ENCODE measurements at places on chromosomes 6 and 20. TPM values are rescaled to one million over a fixed set of nuclear protein-coding genes. Genes with fewer than 3 reads are reported as not detected.

GRCh38 chr20:39090906-39091305, 128.8 kb downstream of the DHX35 start:
- no peaks in the 10 kb centered on the region for H3K4me1 ChIP-seq
- H3K27me3 ChIP-seq = no peaks in the 10 kb centered on the region
- DNase-seq = no peak
- H3K4me3 ChIP-seq = no peak overlapping the region
- no peak overlapping the region for H3K27ac ChIP-seq
- H3K36me3 ChIP-seq = no peaks in the 10 kb centered on the region

- H3K4me1 ChIP-seq = peaks cover 4% of the 10 kb centered on the region
- no peaks in the 10 kb centered on the region for H3K27me3 ChIP-seq
- no peak for DNase-seq
- peaks cover 79% of the 10 kb centered on the region for H3K36me3 ChIP-seq
Observed at GRCh38 chr20:32160341-32160740, 47.2 kb downstream of the PLAGL2 start.

DNA sequence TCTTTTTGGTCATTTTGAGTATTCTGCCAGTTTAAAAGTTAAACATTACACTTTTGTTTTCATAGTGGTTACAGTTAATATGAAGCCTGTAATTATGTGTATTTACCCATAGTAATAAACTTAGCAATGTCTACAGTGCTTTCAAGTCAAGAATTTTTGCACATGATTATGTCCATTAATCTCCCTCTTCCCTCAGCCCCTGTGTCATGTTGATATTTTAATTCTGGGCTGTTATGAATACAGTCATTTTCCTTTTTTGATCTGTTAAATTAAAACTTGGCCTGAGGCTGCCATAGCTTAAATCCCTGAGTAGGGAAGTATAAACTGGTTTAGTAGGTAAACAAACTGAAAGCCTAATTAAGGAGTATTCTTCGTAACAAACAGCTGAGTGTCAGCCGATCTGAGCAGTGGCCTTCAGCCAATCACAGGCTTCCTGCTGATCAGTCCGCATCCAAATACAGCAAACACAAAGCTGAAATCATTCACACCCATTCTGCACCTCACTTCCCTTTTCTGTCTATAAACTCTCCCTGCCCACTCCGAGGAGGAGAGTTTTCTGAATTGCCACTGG, 9.5 kb upstream of the SFT2D1 start:
- no peaks in the 10 kb centered on the region for H3K36me3 ChIP-seq
- no peak overlapping the region for H3K27ac ChIP-seq
- H3K4me1 ChIP-seq = no peaks in the 10 kb centered on the region
- H3K4me3 ChIP-seq = no peak overlapping the region
- DNase-seq = no peak
- no peaks in the 10 kb centered on the region for H3K27me3 ChIP-seq

The EYA2 gene
- 0.08 TPM for total RNA-seq

- H3K36me3 ChIP-seq = peaks cover 38% of the 10 kb centered on the region
- H3K4me1 ChIP-seq = no peaks in the 10 kb centered on the region
- no peak overlapping the region for H3K4me3 ChIP-seq
- no peak for DNase-seq
Observed at GRCh38 chr20:37504404-37505096, 16.5 kb upstream of the NNAT start.

DNA sequence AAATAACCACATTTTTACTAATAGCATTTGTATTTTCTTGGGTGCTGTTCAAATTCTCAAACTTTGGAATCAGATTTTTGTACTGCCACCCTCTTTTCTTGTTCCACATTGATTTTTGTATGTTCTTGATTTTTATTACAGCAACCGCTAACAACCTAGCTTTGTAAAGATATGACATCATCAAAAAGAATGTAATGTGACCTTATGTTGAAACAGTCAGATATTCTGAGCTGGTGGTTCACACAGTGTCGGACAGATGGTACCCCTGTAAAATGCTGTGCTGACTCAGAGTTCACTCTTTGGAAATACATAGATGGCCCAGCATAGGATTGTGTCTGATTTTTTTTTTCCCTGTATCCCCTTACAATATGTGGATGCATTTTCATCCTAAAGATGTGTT, 118.9 kb downstream of the QKI start:
- peak overlapping the region; percentile 36 for H3K27ac ChIP-seq
- peaks cover 21% of the 10 kb centered on the region for H3K36me3 ChIP-seq
- no peak for DNase-seq
- peaks cover 57% of the 10 kb centered on the region for H3K4me1 ChIP-seq
- no peaks in the 10 kb centered on the region for H3K27me3 ChIP-seq
- no peak overlapping the region for H3K4me3 ChIP-seq

- no peak overlapping the region for H3K27ac ChIP-seq
- H3K27me3 ChIP-seq = no peaks in the 10 kb centered on the region
- DNase-seq = no peak
- H3K36me3 ChIP-seq = no peaks in the 10 kb centered on the region
- H3K4me1 ChIP-seq = no peaks in the 10 kb centered on the region
- no peak overlapping the region for H3K4me3 ChIP-seq
Observed at GRCh38 chr6:16007146-16007545, 121.7 kb upstream of the MYLIP start.

The PRKN gene
- total RNA-seq = not detected

The PHACTR3 gene
- total RNA-seq = not detected

GRCh38 chr20:59752704-59753460, 148.5 kb downstream of the PHACTR3 start:
- H3K27me3 ChIP-seq = peaks cover 34% of the 10 kb centered on the region
- no peaks in the 10 kb centered on the region for H3K4me1 ChIP-seq
- no peak for DNase-seq
- no peaks in the 10 kb centered on the region for H3K36me3 ChIP-seq

- H3K27ac ChIP-seq = no peak overlapping the region
- no peaks in the 10 kb centered on the region for H3K27me3 ChIP-seq
- H3K4me1 ChIP-seq = 0 out of 2 replicates have a peak, but pooled peaks cover 6% of the 10 kb centered on the region
- H3K4me3 ChIP-seq = no peak overlapping the region
- no peak for DNase-seq
Observed at GRCh38 chr20:35360033-35360432, 51.7 kb downstream of the UQCC1 start.

DNA sequence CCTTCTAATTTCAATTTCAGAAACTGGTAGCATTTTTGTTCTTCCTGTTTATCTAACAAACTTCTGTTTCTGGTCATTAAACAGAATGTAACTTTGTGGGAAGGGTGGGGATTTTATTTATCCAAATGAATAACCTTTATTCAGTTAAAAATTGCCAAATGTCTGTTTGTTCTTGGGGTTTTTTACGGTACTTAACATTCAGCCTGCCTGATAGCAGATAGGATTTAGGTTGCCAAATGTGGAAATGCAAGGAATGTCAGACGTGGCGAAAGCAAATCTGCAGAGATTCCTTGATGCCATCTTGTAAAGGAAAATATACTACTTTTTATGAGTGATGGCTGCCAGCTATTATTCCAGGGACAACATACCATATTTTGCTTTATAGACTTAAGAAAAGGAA, 95.7 kb downstream of the LYRM2 start:
- no peak overlapping the region for H3K27ac ChIP-seq
- no peak for DNase-seq
- no peaks in the 10 kb centered on the region for H3K36me3 ChIP-seq
- H3K27me3 ChIP-seq = peaks cover 13% of the 10 kb centered on the region

- DNase-seq = no peak
- H3K27ac ChIP-seq = no peak overlapping the region
- no peak overlapping the region for H3K4me3 ChIP-seq
- H3K4me1 ChIP-seq = peaks cover 4% of the 10 kb centered on the region
Observed at GRCh38 chr6:30361661-30362060, 16.7 kb downstream of the RPP21 start.

DNA sequence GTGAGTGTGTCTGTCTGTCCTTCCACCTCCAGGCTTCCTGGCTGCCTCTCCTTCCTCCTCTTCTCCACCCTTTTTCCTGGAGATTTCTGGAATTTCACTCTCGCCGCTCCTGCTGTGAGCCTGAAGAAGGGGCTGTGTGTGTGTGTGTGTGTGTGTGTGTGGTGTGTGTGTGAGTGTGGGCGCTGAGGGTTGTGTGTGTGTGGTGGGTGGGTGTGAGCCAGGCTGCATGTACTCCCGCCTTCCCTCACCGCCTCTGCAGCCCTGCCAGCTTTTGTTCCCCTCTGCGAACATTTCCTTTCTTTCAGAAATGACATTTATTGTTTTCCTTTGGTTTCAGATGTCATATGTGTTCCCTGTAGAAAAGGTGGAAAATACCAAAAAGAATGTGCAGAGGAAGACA, 76.0 kb downstream of the SRC start:
- no peak overlapping the region for H3K27ac ChIP-seq
- DNase-seq = no peak
- no peaks in the 10 kb centered on the region for H3K36me3 ChIP-seq

All from SJSA1 (cell line).